ENCODE measurements at places on chromosomes 5 and 9. TPM values are rescaled to one million over a fixed set of nuclear protein-coding genes. Genes with fewer than 3 reads are reported as not detected.

Gene TXNDC8
- not detected for total RNA-seq

Gene INSL6
- not detected for total RNA-seq

Gene PCDHGA9
- total RNA-seq = not detected

Gene PCAT7
- 1.4 TPM for total RNA-seq

Gene PFDN1
- total RNA-seq = 149 TPM

Gene PCDHB11
- 0.61 TPM for total RNA-seq

Gene CBY3
- not detected for total RNA-seq

Gene SLC6A18
- total RNA-seq = not detected

Gene SLC23A1
- 0.06 TPM for total RNA-seq

Gene SNCAIP
- not detected for total RNA-seq

Gene GMCL2
- not detected for total RNA-seq

DNA sequence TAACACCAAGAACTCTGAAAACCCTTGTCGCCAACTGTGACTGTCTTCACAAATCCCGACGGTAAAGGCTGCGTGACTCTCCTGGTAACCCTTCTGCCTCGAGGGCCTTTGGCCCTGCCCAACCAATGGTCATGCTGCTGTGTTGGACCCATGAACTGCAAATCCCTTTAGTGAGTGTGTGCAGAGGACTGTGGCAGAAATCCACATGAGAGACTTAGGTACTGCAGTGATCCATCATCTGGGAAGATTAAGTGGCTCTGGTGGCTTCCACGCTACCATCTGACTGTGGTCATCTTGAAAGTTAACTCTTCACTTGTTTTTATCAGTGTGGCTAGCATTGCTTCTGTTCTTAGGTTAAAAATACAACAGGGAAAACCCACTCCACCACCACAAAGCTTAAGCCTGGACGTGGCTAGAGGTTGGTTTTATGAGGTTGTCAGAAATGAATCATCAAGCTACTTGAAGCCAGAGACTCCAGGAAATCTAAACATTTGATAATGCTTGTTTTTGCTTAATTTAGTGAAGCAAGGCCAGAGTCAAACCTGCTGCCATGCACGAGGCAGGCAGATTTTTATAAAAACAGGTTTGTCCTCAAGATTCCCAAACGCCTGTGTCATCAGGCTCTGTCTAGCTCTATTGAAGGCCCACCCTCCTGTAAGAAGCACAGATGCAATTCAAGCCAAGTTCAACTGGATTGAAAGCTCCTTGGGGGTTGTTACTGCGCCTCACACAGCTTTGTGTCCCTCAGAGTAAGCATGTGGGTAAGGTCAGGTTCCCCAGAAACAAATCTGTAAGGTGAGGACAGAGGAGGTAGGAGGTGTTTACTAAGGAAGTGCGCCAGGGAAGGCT is 52.7 kb upstream of the ERCC6L2 start:
- peak; percentile 91 for DNase-seq

DNA sequence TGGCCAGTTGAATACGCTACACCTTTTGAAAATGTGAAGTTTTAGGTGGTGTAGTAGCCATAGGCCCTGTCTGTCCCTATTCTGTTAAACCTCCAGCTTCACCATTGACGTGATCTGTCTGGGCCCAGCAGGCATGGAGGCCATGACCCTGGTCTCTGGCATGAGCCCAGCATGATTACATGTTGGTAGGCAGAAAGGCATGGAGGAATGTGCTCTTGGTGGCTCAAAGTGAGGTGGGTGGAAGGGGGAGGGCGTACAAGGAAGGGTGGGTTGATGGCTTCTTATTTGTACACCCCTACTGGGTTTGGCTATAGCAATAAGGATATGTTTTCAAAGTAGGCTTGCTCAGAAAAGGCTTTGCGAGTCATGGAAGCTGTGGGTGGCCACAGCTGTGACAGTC is 23.7 kb downstream of the RALGPS1 start:
- no peak for DNase-seq

GRCh38 chr9:89993678-89994630 is 389.1 kb downstream of the GADD45G start:
- peak; percentile 10 for DNase-seq

DNA sequence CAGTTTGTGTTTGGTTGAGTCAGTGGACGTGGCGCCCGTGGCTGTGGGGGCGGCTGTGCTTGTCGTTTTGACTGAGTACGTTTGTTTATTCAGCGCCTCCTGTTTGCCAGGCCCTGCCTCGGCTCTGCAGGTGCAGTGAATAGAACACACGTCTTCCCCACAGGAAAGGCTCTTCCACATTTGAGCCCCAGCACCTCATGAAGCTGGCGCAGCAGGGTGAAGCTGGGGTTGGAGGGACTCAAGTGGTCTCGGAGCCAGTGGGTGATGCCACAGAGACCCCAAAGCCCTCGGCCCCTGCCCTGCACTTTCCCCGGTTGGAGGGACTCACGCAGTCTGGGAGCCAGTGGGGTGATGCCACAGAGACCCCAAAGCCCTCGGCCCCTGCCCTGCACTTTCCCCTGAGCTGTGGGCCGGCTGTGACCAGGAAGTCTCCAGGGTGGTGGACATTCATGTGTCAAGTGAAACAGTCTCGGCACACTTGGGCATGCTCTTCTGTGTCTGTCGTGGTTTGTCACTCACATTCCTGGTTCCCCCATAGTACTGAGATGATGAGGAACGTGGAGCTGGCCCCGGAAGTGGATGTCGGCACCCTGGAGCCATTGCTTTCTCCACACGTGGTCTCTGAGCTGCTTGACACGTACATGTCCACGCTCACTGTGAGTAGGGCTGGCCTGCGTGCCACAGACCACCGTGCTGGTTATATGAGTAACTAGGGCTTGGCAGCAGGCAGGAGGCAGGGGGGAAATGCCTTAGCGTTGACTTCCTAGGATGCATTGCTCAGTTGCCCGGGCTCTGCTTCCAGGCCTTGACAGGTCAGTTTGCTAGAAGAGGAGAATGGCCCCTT is 13.6 kb downstream of the EXOC3 start:
- DNase-seq = no peak

- DNase-seq = no peak
Observed at GRCh38 chr5:43520615-43521014, 5.7 kb upstream of the C5orf34 start.

GRCh38 chr5:149442563-149443182 is 63.6 kb upstream of the IL17B start:
- peak; percentile 64 for DNase-seq

- DNase-seq = no peak
Observed at GRCh38 chr5:91211997-91212713, 171.0 kb downstream of the ARRDC3 start.

- no peak for DNase-seq
Observed at GRCh38 chr9:113531919-113532808, 68.6 kb downstream of the RGS3 start.

DNA sequence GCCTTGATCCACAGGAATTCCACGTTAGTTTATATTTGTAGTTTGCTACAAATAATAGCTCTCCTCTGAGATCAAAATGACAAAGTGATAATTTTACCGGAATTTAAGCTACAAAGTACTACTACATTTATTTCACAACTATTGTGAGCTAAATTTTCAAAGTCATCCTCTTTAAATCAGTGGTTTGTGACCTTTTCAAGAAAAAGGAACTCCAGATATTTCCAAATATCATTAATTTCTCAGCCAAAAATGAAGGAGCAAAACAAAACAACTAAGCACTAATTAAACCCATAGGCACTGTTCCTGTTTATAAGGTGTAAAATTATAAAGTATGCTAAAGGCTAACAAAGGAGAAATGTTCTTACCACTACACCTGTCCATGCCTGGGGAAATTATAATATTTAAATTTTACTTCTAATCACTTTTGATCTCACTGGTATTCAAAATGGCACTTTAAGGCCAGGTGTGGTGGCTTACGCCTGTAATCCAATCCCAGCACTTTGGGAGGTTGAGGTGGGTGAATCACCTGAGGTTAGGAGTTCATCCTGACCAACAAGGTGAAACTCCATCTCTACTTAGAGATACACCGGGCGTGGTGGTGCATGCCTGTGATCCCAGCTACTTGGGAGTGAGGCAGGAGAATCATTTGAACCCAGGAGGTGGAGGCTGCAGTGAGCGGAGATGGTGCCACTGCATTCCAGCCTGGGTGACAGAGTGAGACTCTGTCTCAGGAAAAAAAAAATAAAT is 77.5 kb downstream of the CEMIP2 start:
- no peak for DNase-seq

DNA sequence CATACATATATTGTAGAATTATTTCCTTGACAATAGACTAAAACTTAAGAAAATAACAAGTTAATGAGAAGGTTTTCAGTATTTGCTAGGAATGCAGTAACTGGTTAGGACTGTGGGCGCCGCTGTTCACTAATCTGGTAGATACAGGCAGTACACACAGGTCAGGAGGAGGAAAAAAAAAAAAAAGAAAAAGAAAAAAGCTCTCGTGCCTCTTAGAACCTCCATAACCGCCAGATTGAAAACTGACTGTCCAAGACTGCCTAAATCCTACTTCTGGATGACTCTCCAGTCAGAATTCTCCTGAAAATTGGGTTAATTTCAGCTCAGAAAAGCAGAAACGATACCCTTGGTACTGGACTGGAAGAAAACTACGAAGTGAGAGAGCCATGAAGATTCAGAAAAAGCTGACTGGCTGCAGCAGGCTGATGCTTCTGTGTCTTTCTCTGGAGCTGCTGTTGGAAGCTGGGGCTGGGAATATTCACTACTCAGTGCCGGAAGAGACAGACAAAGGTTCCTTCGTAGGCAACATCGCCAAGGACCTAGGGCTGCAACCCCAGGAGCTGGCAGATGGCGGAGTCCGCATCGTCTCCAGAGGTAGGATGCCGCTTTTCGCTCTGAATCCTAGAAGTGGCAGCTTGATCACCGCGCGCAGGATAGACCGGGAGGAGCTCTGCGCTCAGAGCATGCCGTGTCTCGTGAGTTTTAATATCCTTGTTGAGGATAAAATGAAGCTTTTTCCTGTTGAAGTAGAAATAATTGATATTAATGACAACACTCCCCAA is at the start of gene PCDHGA1:
Gene PCDHGA1, plus strand, starts transcription at position 216 of the 782 bp plus-strand sequence.
- DNase-seq = no peak

DNA sequence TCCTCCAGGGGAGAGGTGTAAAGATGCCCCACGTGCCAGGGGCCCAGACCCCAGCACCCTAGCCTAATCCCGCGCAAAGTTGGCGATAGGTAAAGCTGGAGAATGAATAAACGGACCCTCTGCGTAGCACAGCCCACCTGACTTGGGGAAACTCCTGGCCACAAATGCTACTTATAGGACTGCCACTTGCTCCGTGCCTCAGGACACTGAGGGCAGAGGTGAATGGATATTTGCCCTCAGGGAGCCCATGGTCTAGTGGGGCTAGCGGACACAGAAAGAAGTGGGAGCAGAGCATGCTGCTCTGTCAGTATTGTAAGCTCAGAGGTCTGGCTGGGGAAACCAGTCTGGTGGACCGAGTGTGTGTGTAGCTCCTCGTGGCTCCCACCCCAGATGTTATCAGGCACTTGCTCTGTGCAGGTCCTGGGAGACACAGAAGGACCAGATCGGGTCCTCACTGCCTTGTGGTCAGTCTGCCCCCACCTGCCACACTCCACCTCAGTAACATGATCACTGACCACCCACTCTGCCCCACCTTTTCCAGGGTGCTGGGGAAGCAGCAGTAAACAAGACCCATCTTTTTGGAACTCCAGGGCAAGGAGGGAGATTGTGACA is 841 bp downstream of the GRK6 start:
- DNase-seq = no peak

DNA sequence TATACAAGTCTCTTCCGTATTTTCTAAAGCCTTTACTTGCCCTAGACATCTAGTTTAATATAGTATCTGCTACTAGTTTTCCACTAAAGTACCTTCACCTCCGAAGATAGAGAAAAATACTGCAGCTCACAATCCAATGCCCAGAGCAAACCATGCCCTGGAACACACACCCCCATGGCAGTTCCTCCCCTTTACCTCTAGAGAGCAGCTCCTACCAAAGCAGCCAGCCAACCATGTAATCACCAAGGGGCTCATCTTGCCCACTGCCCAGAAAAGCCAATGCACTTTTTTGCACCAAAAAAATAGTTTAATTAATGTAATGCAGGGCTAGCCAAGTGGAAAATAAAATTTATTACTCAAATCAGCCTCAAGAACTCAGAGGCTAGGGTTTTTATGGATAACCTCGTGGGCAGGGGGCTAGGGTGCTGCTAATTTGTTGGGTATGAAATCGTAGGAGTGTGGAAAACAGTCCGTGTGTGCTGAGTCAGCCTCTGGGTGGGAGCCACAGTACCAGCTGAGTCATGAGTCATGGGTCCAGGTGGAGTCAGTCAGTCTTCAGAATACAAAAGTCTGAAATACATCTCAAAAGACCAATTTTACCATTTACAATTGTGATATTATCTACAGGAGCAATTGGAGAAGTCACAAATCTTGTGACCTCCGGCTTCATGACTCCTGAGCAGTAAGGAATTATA is 120.1 kb upstream of the ACO1 start:
- DNase-seq = no peak

DNA sequence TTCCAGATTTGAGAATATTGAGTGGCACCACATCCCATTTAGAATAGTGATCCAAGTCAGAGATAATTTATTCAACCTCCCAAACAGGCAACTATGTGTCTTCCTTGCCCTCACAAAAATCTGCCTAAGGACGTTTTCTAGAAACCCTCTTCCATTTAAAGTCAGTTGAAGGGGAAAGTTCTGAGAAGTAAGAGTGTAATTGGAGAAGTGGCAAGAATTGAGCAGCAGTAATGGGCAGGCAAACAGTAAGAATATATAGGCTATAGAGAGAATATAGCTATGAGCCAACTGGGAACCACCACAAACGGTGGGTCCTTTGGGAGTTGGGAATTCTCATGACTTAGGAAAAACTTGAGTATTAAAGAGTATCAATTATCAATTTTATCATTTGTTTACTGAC is 31.1 kb upstream of the CETN3 start:
- DNase-seq = no peak

GRCh38 chr5:126641387-126641786 is 40.6 kb downstream of the PHAX start:
- DNase-seq = no peak

GRCh38 chr5:99771296-99771695 is 763.9 kb upstream of the FAM174A start:
- DNase-seq = no peak

- no peak for DNase-seq
Observed at GRCh38 chr5:14598225-14598624, 16.6 kb downstream of the OTULINL start.

GRCh38 chr5:107696080-107696479 is 25.3 kb upstream of the EFNA5 start:
- no peak for DNase-seq

GRCh38 chr5:101838435-101838834 is 457.6 kb downstream of the SLCO4C1 start:
- no peak for DNase-seq

GRCh38 chr5:94793816-94794198 is 175.3 kb downstream of the SLF1 start:
- no peak for DNase-seq

DNA sequence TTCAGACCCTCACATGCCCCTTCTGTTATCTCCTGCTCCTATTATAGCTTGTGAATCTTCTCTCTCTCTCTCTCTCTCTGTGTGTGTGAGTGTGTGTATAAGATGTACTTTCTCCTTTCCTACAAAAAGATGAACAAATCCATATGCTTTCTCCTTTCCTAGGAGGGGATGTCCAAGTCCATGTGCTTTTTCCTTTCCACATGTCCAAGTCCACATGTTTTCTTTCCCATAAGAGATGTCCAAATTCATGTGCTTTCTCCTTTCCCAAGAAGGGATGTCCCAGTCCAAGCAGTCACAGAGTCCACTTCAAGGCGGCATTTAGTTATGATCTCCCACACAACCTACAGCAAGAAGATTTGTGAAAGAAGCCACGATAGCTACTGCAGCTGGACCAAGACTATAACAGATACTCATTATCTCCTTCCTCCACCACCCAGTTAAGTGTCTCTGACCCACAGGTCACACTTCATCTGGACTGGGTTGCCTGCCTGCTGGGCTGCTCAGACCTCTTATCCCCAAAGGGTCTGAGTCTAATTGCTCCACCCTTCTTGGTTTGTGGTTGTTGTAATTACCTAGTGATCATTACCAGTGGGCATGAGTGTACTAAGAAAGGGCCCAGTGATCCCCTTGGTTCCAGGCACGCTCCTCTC is 18.4 kb upstream of the FOXI1 start:
- no peak for DNase-seq
